ENCODE measurements at places on chromosomes 3 and 15.

DNA sequence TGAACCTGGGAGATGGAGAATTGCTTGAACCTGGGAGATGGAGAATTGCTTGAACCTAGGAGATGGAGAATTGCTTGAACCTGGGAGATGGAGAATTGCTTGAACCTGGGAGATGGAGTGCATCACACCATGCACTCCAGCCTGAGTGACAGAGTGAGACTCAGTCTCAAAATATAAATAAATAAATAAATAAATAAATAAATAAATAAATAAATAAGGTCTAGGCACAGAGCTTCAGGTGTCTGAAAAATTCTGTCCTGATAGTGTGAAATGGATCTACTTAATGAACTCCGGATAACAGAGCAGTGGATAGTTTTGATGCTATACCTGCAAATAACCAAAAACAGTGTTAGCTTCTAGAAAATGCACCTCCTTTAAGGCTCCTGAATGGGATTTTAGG, 24.3 kb upstream of the NUDT16 start:
- no peak for DNase-seq

DNA sequence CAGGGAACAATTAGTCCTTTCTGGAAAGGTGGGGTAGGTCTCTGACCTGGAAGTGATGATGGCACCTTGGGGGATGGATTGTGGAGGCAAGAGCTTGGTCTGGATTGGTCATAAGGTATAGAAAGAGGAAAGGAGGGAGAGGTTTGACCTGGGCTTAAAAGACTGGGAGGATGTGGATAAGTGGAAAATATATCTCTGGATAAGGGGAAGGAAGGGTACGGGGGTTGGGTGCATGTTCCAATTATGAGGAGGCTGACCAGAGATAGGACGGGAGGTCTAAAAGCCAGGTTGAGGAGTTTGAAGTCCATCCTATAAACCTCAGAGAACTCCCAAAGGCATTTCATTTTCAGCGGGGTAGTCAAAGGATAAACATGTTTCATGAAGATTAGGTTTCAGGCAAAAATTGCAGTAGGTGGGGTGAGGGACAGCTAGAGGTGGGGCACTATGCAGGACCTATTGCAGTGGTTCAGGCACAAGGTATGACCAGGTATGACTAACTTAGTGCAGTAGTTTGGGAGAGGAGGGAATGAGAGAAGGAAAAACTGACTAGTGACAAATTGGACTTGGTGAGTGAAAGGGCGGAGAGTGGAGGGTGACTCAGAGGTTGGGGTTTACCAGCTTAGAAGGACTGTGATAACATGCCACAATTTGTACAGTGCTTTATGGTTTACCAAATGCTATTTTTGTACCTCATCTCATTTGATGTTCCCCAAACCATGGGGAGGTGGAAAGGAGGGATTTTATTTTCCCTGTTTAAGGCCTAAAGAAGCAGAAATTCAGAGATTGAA, 10.7 kb downstream of the PDE8A start:
- DNase-seq, result no peak

DNA sequence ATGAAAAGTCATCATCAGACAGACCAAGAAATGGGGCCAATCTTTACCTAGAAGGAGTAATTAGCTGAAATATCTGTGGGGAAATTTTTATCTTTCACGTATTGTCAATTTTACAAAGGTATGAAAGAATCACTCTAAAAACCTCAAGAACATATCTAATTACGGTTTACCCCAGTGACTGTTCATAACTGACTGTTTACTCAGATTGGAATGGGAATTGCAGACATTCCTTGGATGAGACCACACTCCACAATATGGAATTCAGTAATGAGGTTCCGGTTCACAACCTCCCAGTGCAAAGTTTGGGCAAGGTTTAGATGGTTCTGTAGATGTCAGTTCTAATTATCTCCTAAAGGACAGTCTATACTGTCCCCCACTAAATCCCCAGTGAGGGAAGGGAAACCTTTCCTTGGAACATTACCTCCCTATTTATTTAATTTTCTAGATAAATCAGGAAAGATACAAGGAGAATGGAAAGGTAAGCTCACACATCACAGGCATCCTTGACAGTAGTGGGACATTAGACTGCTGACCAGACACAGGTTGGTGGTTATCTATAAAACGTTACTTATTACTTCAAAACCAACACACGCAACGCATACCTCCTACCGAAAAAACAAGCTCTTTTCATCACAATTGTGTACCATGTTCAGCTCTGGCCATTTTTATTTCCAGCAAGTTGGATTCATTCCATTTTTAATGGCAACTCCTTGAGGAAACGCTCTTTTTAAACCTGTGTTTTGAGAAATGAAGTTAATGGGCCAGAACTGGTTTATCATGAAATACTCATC, 129.9 kb downstream of the RORA start:
- no peak for DNase-seq

DNA sequence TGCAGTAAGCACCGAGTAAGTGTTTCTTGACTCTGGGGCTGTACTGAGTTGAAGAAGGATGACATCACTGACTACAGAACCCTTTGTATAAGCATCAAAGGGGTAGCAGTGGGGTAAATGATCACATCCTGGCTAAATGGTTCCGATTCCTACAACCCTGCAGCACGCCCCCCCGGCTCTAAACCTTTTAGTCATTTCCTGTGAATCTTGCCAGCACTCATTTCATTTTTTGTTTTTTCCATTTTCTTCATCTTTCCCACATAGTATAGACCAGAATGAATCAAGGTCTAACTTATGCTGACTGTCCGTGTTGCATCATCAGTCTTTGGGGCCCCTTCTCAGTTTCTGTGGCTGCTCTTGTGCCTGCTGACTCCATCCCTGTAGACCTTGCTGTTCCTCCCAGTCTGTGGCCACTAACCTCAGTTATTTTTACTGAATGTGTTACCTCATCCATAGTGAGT, 383.1 kb upstream of the TPRG1 start:
- no peak for DNase-seq

GRCh38 chr3:28853830-28854229, 427.0 kb upstream of the RBMS3 start:
- DNase-seq, result no peak

DNA sequence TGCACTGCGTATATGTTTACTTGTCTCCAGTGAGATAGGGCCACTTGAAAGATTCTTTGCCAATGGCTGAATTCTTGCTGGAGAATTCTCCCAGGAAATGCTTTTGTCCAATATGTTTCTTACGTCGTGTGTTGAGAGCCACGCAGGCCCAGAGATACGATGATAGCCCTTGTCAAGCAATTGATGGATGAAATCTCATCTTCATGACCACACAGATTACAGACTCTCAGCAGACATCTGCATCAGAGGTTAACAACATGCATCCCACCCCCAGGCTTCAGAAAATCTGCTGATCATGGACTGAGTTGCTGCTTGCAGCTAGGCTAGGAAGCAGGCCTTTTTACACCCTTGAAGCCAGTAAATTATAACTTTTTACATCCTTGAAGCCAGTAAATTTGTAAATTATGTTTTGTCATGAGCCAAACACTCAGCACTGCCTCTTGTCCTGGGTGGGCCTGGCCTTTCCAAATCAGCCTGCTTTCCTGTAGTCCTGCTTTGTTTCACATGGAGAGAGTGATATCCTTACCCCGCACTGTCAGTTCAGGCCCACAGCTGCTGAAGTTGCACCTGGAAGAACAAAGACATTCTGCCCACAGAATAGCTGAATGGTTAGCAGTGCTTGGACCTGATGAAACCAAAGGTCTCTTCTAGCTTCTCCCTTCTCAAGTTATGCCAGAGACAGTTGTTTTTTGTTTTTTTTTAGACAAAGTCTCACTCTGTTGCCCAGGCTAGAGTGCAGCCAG, 84.4 kb downstream of the GPR156 start:
- DNase-seq, result no peak

DNA sequence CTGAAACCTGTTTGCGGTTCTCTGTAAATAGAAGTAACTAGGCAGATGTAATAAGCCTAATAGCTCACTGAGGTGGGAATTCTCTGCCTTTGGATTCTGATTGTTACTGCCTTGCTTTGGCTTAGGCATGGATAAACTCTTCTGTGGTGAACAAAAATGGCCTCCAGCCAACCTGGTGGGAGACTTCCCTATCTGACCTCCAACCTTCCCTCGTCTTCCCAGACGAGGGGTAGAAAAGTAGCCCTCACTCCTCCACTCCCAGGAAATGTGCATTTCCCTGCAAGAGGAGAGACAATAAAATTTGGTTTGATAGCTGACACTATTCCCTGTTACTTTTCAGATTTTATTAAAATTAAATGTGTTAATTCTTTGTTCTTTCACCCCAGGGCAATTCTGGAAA, 606 bp upstream of the CD96 start:
- DNase-seq, result no peak

- no peak for DNase-seq
These were observed 42.3 kb upstream of the GALNT15 start for GRCh38 chr3:16132190-16132589.

DNA sequence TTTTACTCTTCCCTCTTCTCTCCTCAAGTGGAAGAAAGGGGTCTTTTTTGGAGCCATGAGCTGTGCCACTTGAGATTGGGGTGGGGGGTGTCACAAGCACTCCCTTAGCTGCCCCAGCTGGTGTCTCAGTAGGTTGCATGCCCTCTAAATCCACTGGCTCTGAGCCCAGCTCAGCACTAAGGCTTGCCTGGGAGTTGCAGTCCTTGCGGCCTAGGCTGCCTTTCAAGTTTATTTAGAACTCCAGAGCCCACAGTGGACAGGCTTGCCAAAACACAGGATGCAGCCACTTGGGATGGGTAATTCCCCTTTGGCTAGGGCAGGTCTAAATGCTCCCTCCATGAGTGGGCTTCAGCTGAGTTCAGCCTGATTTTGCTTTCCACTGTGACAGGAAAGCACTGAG, 24.7 kb downstream of the C3orf20 start:
- DNase-seq, result no peak

GRCh38 chr3:197749315-197749600, 425 bp upstream of the FYTTD1 start:
- DNase-seq, result peak; percentile 88

DNA sequence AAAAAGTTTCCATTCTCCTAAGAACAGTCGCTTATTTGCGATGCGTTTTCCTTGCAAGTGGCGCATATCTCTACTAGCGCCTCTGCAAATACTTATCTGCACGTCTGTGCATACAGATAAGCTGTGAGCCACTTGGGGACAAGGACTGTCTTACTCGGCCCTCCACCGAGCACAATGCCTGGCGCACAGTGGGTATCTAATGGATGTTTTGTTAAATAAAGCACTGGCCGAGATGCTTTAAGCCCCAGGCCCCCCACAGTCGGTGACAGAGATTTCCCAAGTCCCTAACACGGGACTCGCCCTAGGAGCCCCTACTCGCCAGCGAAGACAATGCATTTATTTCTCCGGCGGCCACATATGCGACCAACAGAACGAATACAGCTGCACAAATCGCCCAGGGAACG, 503 bp downstream of the HLTF start:
- DNase-seq, result peak; percentile 69

DNA sequence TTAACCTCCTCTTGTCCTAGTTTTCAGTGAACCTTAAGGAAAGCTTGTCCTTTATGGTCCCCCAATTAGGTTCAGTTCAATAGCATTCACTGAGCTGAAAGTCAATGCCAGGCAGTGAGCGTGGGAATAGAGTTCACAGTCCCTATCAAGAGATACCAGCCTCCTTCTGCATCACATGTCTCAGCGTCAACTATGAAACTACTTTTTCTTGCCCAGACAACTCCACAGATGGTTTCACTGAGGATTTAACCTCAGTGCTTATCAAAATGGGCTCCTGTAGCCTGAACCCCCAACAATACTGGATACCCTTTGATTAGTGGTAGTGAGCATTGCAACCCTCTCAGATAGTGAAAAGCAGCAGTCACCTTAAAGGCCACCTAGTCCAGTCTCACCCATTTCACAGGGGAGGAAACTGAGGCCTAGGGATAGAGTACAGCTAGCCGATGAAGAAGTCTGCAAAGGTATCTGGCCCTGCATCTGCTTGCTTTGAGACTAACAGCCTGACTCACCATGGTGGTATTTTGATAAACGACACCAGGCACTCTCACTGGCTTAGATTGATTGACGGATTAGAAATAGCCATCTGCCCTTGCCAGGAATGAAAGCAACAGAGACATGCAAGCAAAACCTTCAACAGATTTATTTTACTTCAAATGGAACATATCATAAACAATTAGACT, 1.6 kb upstream of the UBA3 start:
- no peak for DNase-seq

All from NCI-H2081 (cell line).